ENCODE measurements at places on chromosomes 4 and X.

DNA sequence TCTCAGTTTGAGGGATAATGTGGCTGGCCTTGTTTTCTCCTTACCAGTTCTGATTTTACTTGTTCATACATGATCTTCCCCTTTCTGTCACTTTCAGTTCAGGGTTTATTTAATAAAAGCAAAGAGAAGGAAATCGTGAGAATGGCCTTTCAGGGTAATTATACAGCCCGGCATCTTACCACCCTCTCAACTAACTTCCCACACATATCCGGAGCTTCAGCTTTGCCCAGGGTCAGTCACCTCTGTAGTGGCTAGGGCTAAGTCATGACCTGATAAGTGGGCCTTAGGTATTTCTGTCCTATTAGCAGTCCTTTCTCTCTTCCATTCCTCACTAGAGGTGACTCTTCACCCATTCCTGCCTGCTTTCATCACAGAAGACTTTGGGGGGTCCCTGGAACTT is 15.8 kb downstream of the TRPC5 start:
- DNase-seq, result no peak

DNA sequence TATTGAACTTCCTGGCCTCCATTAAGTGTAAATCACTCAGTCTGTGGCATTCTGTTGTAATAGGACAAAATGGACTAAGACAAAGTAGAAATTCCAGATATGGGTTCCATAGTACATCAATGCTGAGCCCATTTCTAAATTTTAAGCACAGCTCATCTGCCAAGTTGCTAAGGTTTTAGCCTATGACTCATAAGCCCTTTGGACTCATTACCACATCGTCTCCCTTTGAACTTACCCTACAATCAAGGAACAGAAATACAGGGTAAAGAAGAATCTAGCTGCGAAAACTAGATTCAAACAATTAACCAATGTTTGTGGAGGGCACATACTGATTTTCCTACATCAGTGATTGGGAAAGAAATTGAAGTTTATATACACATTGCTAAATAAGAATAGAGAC is 31.8 kb downstream of the NAA11 start:
- no peak for DNase-seq

DNA sequence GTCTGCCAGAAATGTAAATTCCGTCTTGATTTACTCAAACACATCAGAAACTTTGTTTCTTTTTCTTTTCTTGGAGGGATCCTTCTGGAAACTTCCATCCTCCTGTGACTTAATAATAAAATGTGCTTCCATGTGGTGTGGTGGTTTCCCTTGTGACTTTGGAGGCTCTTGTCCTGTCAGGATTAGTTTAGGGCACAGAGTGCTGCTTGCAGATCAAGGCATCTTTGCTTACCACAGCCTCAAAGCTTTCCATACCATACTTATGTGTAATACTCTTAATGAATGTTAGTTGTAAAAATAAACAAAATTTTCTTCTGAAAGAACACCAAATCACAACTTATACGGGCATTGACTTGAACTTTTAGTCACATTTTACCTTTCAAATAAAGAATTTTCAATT is 27.4 kb downstream of the GBA3 start:
- DNase-seq, result no peak

GRCh38 chrX:39158801-39159657 is 357.8 kb downstream of the MID1IP1 start:
- no peak for DNase-seq

GRCh38 chr4:26130173-26130572 is 190.6 kb upstream of the RBPJ start:
- DNase-seq, result no peak

DNA sequence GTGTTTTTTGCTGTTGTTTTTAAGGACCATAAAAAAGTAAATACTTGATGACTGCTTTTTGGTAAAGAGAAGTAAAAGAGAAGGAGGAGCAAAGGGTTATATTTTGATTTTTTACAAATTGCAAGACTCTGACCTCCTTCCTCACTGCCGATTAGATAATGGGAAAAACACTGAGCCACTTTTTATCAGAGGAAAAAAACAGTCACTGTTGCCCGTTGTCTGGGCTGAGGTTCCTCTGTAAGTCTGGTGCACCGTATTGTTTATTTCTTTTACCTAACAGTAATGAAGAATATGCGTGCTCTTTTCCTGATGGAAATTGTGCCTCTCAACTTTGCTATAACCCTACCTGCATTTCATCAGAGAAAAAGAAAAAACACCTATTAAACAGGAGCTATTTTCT is 178.7 kb upstream of the EMCN start:
- no peak for DNase-seq

- DNase-seq, result no peak
These were observed 8.5 kb downstream of the NKX3-2 start for GRCh38 chr4:13535708-13536361.

DNA sequence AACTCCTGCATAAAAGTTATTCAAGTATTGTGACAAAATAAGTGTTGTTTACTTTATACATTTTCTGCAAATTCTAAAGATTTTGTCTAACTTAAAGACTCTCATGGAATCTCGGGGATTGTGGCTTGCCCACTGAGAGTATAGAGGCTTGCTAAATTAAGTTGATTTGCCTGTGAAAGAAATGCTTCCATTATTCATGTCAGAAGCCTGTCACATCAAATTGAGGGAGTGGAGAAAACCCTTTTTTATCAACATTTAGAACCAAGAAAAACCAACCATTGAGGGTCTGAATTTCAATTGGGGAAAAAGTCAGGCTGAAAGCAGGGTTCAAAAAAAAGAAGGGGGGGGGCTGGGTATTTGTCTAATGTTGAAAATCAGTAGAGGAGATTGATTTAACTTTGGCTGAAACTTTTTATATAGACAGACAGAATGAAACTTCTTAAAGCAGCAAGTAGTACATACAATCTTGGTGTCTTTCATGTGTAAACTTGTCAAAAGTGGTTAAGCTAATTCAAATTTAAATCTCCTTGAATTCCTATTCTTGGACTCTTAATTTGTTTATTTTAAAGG is 144.8 kb upstream of the CXorf66 start:
- no peak for DNase-seq

GRCh38 chr4:104868958-104869357 is 277.7 kb upstream of the TET2 start:
- DNase-seq, result no peak

Data from OCI-LY7 (cell line).